Type B pancreatic cell (in vitro differentiated cells): ENCODE measurements at places on chromosomes 3 and 15. TPM values are rescaled to one million over a fixed set of nuclear protein-coding genes. Genes with fewer than 3 reads are reported as not detected.

GRCh38 chr15:41797201-41797944 lies 23.1 kb downstream of the MAPKBP1 start:
- no peak for DNase-seq
- no peaks in the 10 kb centered on the region for H3K27me3 ChIP-seq
- peaks cover 31% of the 10 kb centered on the region for H3K4me1 ChIP-seq
- H3K36me3 ChIP-seq, result peaks cover 10% of the 10 kb centered on the region
- no peak overlapping the region for H3K27ac ChIP-seq

- H3K27me3 ChIP-seq, result no peaks in the 10 kb centered on the region
- DNase-seq, result no peak
- H3K4me1 ChIP-seq, result no peaks in the 10 kb centered on the region
- H3K4me3 ChIP-seq, result no peak overlapping the region
- no peaks in the 10 kb centered on the region for H3K36me3 ChIP-seq
These were observed 482.6 kb downstream of the PLOD2 start for GRCh38 chr3:145678401-145678800.

DNA sequence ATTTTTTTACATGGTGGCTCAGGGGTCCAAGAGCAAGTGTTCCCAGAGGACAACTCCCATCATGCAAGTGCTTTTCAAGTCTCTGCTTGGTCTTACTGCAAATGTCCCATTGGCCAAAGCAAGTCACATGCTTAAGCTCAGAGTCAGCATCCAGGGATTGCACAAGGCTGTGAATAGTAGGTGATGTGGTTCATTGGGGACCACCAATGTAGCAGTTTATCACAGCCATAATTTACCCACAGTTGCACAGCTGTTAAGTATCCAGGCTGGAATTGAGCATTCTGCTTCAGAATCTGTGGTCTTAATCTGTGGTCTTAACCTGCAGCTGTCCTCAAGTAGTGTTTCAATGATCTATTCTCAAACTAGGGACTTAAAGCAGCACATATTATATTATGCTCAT lies 71.4 kb upstream of the PLCL2 start:
- no peak overlapping the region for H3K27ac ChIP-seq
- H3K4me3 ChIP-seq, result no peak overlapping the region
- peaks cover under 1% of the 10 kb centered on the region for H3K27me3 ChIP-seq
- no peaks in the 10 kb centered on the region for H3K4me1 ChIP-seq
- DNase-seq, result no peak

DNA sequence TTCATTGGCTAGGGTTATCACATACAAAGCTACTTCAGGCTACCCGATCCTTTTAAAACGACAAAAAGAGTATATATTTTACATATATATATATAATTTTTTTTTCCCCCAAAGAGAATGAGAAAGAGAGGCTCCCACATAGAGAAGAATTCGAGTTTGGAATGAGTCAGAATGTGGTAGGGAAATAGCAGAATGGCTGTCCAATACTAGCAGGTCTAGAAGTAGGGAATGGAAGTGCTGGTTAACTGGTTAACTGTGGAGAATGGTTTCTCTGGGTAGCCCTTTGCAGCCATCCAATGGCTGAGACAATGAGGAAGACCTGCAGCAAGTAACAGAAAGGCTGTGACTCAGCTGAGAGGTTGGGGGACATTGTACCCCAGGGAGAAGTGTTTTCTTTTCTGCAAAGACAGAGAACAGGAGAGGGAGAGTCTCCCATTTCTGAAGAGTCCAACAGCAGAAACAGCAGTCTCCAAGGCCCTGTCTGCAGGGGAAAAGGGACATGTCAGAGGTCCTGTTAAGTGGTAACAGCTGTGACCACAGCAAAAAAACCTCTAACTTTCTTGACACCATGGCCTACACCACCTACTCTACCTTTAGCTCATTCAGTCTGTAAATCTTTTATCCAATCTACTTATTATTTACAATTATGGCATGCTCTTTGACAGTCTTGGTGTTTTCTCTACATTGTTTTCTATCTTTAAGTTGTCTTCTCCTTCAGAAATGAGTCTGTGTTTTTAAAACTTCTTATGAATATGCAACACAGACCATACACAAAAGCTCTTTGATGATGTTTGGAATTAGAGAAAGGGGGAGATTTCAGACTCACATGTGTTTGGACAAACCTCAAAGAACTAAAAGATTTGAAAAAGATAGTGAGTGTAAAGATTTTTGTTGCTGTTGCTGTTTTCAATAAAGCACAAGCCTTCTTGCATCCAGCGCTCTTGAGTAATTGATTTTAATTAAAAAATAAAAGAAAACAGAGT lies 116.1 kb upstream of the SLC7A14 start:
- no peaks in the 10 kb centered on the region for H3K27me3 ChIP-seq
- no peak overlapping the region for H3K27ac ChIP-seq

GRCh38 chr3:42096796-42097565 lies 5.8 kb downstream of the TRAK1 start:
- DNase-seq, result no peak
- no peaks in the 10 kb centered on the region for H3K27me3 ChIP-seq
- peaks cover 32% of the 10 kb centered on the region for H3K4me1 ChIP-seq
- H3K27ac ChIP-seq, result no peak overlapping the region

DNA sequence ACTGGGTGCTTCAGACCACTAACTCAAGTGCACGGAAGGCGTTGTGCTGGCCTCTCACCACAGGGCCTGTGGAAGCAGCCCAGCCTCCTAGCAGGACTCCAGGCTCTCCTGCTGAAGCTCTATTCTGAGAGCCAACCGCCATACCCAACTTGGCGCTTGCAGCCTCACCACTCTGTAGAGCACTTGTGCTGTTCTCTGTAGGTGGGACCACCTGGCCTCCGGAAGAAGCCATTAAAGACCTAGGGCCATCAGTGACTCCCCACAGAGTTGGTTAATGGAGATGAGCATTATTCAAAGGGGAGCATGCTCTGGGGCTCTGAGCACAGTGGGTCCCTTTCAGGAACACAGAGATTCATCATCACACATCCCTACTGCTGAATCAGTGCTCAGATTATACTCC lies 50.9 kb downstream of the C3orf85 start:
- DNase-seq, result no peak
- H3K4me3 ChIP-seq, result no peak overlapping the region
- no peaks in the 10 kb centered on the region for H3K36me3 ChIP-seq
- no peaks in the 10 kb centered on the region for H3K4me1 ChIP-seq
- H3K27me3 ChIP-seq, result no peaks in the 10 kb centered on the region
- no peak overlapping the region for H3K27ac ChIP-seq

GRCh38 chr3:100245136-100245535 lies 15.7 kb upstream of the TBC1D23 start:
- no peak for DNase-seq
- no peaks in the 10 kb centered on the region for H3K36me3 ChIP-seq
- no peaks in the 10 kb centered on the region for H3K4me1 ChIP-seq
- H3K27ac ChIP-seq, result no peak overlapping the region

DNA sequence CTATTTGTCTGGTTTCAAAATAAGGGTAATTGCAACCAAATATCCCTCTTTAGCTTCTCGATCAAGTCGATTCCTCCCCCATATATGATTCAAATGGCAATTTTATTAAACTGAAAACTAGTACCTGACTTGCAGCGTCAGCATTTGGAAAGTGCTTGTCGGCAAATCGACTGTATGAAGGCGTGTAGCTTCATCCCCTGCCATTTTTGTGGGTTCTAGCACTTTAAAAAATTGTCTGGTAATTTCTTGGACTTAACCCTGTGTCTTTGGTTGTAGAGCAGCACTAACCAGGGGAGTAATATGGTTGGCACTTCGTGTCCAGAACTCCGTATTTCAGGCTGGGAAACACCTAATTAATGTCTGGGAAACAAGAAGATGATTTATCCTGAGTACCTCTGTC lies 573 bp downstream of the MME start:
- H3K4me3 ChIP-seq, result peak overlapping the region; percentile 90
- H3K27ac ChIP-seq, result no peak overlapping the region
- peaks cover under 1% of the 10 kb centered on the region for H3K36me3 ChIP-seq
- DNase-seq, result no peak

DNA sequence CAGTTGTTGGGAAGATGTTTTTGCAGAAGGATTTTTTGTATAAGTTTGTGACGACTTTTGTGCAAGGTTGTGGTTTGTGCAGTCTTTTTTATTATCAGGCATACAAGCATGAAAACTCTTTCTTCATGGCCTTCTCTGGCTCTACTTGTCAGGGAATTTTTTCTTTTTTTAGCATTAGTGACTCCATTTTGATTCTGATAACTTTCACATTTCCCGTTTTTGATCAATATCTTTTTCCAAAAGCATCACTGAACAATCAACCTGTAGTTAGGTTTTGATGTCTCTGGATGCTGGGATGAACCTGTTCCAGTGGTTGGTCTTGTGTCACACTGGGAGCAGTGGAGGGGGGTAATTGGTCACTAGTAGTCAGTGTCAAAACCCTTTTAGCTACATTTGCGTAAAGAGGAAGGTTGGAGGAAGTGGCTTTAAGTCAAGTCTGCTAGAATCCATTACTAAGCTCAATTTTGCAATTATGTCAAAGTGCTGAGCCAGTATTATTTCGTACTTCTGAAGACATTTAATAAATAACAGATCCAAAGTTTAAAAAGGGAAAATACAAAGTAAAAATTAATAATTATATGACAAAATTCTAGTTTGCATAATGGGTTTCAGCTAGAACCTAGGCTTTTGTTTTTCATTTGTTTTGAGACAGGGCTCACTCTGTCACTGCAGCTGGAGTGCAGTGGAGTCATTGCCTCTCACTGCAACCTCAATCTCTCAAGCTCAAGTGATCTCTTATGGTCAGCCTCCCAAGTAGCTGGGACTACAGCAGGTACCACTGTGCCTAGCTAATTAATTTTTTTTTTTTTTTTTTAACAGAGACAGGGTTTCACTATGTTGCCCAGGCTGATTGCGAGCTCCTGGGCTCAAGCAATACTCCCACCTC lies 18.8 kb upstream of the CFAP161 start:
- no peak overlapping the region for H3K4me3 ChIP-seq
- no peak overlapping the region for H3K27ac ChIP-seq
- peaks cover 10% of the 10 kb centered on the region for H3K4me1 ChIP-seq
- peaks cover 41% of the 10 kb centered on the region for H3K27me3 ChIP-seq
- no peaks in the 10 kb centered on the region for H3K36me3 ChIP-seq

DNA sequence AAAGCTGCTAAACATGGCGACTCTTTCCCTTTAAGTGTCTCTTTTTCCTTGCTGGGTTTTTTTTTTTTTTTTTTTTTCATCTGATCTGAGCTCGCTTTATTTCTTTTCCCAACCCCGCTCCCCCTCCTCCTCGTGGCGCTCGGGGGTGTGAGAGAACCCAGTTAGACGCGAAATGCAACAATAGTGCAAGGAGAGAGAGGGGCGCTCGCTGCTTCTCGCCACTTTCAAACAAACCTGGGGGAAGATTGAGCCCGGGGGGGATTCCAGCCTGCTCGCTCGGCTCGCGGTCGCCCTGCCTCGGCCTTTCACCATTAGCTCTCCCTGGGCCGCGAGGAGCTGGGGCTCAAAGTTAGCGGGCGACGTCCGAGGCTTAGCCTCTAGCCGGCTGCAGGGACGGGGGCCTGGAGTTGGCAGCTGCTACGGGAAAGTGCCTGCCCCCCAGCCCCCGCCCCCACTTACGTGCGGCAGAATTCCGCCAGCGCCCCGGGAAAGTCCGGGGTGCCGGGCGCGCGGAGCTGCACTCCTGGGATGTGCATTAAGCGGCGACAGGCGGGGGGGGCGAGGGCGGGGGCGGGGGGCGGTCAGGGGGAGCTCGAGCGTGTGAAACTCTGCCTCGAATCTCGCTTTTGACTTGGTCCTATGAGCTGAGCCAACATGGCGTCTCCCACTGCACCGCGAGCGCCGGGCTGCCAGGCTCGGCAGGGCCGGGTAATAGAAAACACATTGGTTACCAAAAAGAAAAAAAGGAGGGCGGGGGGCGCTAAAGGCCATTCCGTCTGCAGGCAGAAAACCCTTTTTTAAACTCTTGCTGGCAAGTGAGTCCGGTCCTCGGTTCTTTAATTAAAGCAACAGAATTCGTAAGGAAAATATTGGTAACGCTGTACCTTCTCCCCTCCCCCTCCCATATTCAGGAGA lies 10.4 kb downstream of the NR2F2 start:
- peaks cover 31% of the 10 kb centered on the region for H3K27me3 ChIP-seq
- peaks cover 54% of the 10 kb centered on the region for H3K36me3 ChIP-seq
- peaks cover 80% of the 10 kb centered on the region for H3K4me1 ChIP-seq
- H3K4me3 ChIP-seq, result peak overlapping the region; percentile 95

- H3K36me3 ChIP-seq, result no peaks in the 10 kb centered on the region
- DNase-seq, result no peak
- no peak overlapping the region for H3K4me3 ChIP-seq
- no peaks in the 10 kb centered on the region for H3K27me3 ChIP-seq
- H3K4me1 ChIP-seq, result peaks cover 3% of the 10 kb centered on the region
These were observed 52.5 kb upstream of the PFN2 start for GRCh38 chr3:150023239-150023636.

GRCh38 chr15:70037292-70037640 lies 60.5 kb downstream of the TLE3 start:
- peaks cover 12% of the 10 kb centered on the region for H3K4me1 ChIP-seq
- no peak overlapping the region for H3K27ac ChIP-seq
- no peaks in the 10 kb centered on the region for H3K36me3 ChIP-seq
- no peak for DNase-seq
- no peak overlapping the region for H3K4me3 ChIP-seq

- H3K4me3 ChIP-seq, result no peak overlapping the region
- H3K4me1 ChIP-seq, result no peaks in the 10 kb centered on the region
- H3K27me3 ChIP-seq, result peaks cover under 1% of the 10 kb centered on the region
- no peaks in the 10 kb centered on the region for H3K36me3 ChIP-seq
- no peak for DNase-seq
These were observed 56.4 kb upstream of the TAMM41 start for GRCh38 chr3:11903047-11903446.

ITGA11 gene
- total RNA-seq, result 0.26 and 0.92 TPM in 2 replicates

STAC gene
- 3.5 and 4.9 TPM in 2 replicates for total RNA-seq

ZBTB38 gene
- 29.4 and 35.4 TPM in 2 replicates for total RNA-seq

LPCAT4 gene
- 87.5 and 90.6 TPM in 2 replicates for total RNA-seq

TMEM207 gene
- total RNA-seq, result not detected in 2 replicates

PRSS50 gene
- 1.1 and 1.2 TPM in 2 replicates for total RNA-seq

ENTPD3 gene
- 2.5 and 2.7 TPM in 2 replicates for total RNA-seq
